ENCODE measurements at places on chromosomes 13 and 19. TPM values are rescaled to one million over a fixed set of nuclear protein-coding genes. Genes with fewer than 3 reads are reported as not detected.

CABP5 gene
- total RNA-seq, result not detected

- H3K27me3 ChIP-seq, result no peaks in the 10 kb centered on the region
- no peaks in the 10 kb centered on the region for H3K36me3 ChIP-seq
- no peak overlapping the region for H3K4me3 ChIP-seq
- peaks cover 10% of the 10 kb centered on the region for H3K4me1 ChIP-seq
These were observed 299.3 kb downstream of the NDFIP2 start for GRCh38 chr13:79780240-79780639.

CD22 gene
- 2.5 TPM for total RNA-seq

- no peaks in the 10 kb centered on the region for H3K27me3 ChIP-seq
- no peak overlapping the region for H3K4me3 ChIP-seq
- H3K36me3 ChIP-seq, result no peaks in the 10 kb centered on the region
- no peaks in the 10 kb centered on the region for H3K4me1 ChIP-seq
These were observed 8.0 kb upstream of the POU2F2 start for GRCh38 chr19:42140125-42140754.

GRCh38 chr13:94239135-94239534, 240.3 kb downstream of the DCT start:
- H3K4me1 ChIP-seq, result no peaks in the 10 kb centered on the region
- no peak overlapping the region for H3K4me3 ChIP-seq
- no peaks in the 10 kb centered on the region for H3K36me3 ChIP-seq

C1QTNF9 gene
- not detected for total RNA-seq

MBD3L2 gene
- total RNA-seq, result not detected

GRCh38 chr13:37029617-37030016, 29.0 kb downstream of the EXOSC8 start:
- H3K27me3 ChIP-seq, result no peaks in the 10 kb centered on the region
- peaks cover 52% of the 10 kb centered on the region for H3K36me3 ChIP-seq
- no peak overlapping the region for H3K4me3 ChIP-seq
- no peak overlapping the region for H3K27ac ChIP-seq
- DNase-seq, result no peak
- no peaks in the 10 kb centered on the region for H3K4me1 ChIP-seq

DNA sequence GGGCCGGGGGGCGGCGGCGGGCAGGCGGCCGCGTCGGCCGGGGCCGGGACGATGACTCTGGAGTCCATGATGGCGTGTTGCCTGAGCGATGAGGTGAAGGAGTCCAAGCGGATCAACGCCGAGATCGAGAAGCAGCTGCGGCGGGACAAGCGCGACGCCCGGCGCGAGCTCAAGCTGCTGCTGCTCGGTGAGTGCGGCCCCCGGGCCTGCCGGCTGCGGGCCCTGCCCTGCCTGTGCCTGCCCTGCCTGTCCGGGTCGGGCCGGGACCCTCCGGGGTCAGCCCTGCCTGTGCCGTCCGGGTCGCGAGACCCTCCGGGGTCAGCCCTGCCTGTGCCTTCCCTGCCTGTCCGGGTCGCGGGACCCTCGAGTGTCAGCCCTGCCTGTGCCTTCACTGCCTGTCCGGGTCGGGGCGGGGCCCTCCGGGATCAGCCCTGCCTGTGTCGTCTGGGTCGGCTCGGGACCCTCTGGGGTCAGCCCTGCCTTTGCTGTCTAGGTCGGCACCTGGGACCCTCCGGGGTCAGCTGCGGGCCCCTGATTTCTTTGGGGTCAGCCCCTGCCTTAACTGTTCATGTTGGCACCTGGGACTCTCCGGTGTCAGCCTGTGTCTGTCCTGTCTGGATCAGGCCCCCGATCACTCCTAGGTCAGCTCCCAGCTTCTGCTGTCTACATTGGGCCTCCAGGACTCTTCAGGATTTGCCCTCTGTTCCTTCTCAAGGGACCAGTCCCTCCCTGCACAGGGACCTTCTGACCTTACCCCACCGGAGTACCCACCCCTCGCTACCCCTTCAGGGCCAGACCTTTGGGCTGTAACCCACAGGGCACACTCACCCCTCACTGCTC, 659 bp downstream of the GNA11 start:
- peak overlapping the region; percentile 58 for H3K4me3 ChIP-seq
- DNase-seq, result peak; percentile 28
- H3K36me3 ChIP-seq, result no peaks in the 10 kb centered on the region
- H3K4me1 ChIP-seq, result peaks cover 45% of the 10 kb centered on the region
- H3K27me3 ChIP-seq, result no peaks in the 10 kb centered on the region

COL5A3 gene
- 6.0 TPM for total RNA-seq

GRCh38 chr13:65964672-65965071, 1265.5 kb downstream of the PCDH9 start:
- no peak overlapping the region for H3K27ac ChIP-seq
- H3K27me3 ChIP-seq, result no peaks in the 10 kb centered on the region
- H3K36me3 ChIP-seq, result no peaks in the 10 kb centered on the region
- H3K4me1 ChIP-seq, result no peaks in the 10 kb centered on the region

PPP1R15A gene
- 19.0 TPM for total RNA-seq

NKPD1 gene
- total RNA-seq, result 1.3 TPM

PSG6 gene
- total RNA-seq, result not detected

ZNF99 gene
- total RNA-seq, result not detected

DNA sequence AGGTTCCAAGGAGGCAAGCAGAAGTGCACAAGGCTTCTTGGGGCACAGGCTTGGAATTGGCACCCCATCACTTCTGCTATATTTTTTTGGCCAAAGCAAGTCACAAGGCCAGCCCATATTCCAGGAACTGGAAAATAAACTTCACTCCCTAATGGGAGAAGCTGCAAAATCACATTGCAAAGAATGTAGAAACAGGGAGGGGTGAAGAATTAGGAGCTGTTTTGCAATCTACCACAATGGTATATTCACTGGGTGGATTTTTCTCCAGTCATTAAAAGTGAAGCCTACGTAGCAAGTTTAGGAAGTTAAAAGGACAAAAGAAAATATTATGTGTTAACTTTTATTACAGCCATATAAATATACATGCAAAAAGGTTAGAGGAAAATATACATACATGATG, 464.8 kb downstream of the COG6 start:
- H3K4me1 ChIP-seq, result no peaks in the 10 kb centered on the region
- H3K4me3 ChIP-seq, result no peak overlapping the region
- no peaks in the 10 kb centered on the region for H3K27me3 ChIP-seq
- no peak overlapping the region for H3K27ac ChIP-seq
- DNase-seq, result no peak

DNA sequence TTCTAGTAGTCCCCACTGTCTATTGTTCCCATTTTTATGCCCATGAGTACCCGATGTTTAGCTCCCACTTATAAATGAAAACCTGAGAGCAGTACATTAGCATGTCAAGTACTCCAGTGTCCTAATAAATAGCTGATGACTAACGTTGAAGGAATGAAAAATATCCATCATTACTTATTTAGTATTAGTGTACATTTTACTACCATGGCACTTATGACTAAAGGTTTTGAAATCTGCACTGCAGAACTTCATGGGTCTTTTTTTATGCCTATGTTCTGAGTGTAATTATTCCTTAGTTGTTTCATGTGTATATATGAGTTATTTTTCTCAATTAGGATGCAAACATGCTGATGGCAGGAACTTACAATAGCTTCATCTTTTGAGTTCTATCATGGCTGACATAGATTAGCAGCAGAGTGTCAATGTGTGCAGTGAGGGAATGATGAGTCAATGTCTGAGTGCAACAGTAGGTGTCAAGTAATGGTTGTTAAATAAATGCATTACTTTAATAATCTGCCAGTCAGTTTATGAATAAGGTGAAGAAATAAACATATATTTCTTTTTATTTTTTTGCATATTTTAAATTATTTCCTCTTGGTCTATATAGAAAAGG, 188.4 kb downstream of the ITGBL1 start:
- no peak overlapping the region for H3K4me3 ChIP-seq
- no peaks in the 10 kb centered on the region for H3K27me3 ChIP-seq
- no peak for DNase-seq
- no peaks in the 10 kb centered on the region for H3K4me1 ChIP-seq
- no peak overlapping the region for H3K27ac ChIP-seq
- H3K36me3 ChIP-seq, result no peaks in the 10 kb centered on the region

- peak within 1 kb of the TSS; percentile 58 for H3K27ac ChIP-seq
- H3K27me3 ChIP-seq, result no peaks in the 10 kb centered on the region
- H3K36me3 ChIP-seq, result no peaks in the 10 kb centered on the region
- H3K4me3 ChIP-seq, result no peak within 1 kb of the TSS
- peak; percentile 39 for DNase-seq
These were observed at the start of gene THSD1 for GRCh38 chr13:52405767-52406494. Gene THSD1, minus strand, starts transcription at chr13:52406172. Its CDS starts 3,572 bp downstream, at chr13:52402600.

- H3K27me3 ChIP-seq, result no peaks in the 10 kb centered on the region
- no peak overlapping the region for H3K27ac ChIP-seq
- no peak for DNase-seq
- H3K36me3 ChIP-seq, result no peaks in the 10 kb centered on the region
- no peaks in the 10 kb centered on the region for H3K4me1 ChIP-seq
These were observed 62.1 kb downstream of the GGACT start for GRCh38 chr13:100526318-100527000.

ZNF536 gene
- 10.8 TPM for total RNA-seq

FAM83E gene
- total RNA-seq, result not detected

DNA sequence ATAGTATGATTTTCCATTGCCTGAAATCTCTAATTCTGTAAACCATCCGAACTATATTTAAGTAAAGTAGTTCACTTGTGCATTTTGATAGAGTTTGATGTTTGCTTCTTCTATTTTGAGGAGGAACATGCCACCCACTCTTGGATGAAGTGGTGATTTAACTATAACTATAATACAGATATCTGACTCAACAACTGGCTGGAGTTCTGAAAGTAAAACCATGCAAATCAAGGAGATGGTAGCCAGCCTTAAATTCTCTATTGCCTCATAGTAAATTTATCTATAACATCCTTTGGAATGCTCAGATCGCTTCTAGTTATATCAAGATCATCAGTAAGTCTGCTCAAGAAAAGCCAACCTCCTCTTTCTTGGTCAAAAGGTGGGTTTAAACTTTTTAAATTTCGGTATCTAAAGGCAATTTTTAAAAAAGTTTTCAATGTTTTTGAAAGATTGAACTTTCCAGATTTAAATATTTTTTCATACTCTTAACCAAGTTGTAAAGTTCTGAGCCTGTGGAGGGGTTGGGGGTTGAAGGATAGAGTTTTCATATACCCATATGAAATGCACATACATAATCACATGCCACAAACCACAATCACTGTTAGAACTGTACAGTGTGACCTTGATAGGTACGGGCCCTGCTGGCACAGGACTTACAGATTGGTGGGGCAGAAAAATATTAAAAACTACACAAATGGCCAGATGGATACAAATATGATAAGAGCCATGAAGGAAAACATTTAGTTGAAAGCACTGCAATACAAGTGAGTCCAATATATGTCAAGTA, 90.5 kb upstream of the RFC3 start:
- H3K4me3 ChIP-seq, result no peak overlapping the region
- H3K27me3 ChIP-seq, result no peaks in the 10 kb centered on the region
- H3K27ac ChIP-seq, result no peak overlapping the region
- H3K4me1 ChIP-seq, result peaks cover 23% of the 10 kb centered on the region

ZNF653 gene
- total RNA-seq, result 13.6 TPM

STAP2 gene
- 17.4 TPM for total RNA-seq

AP1M2 gene
- 69.7 TPM for total RNA-seq

DNA sequence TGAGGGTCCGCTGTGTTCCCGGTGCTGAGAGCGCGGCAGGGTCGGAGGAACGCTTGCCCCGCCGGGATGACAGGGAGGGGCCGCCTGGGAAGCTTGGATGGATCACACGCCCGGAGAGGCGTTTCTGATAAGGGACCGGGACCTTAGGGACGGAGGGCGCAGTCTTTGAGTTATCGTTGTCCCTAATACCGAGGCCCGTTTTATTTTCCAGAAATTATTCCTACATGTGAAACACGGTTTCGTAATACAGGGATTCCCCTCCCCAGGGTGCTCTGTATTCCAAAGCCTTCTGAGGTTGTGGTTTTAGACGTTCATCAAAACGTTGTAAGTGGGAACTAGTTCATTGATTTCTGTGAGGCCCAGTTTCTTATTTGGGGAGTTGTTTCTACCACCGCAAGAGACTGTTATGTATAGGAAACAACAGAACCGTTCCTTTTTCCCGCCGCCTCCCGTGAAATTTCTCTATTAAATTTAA, 752 bp downstream of the PDCD5 start:
- no peaks in the 10 kb centered on the region for H3K27me3 ChIP-seq
- no peak overlapping the region for H3K27ac ChIP-seq
- H3K4me3 ChIP-seq, result peak overlapping the region; percentile 83
- DNase-seq, result peak; percentile 5

- peaks cover 18% of the 10 kb centered on the region for H3K4me1 ChIP-seq
- H3K27ac ChIP-seq, result no peak overlapping the region
- H3K36me3 ChIP-seq, result no peaks in the 10 kb centered on the region
These were observed 1.5 kb downstream of the DZIP1 start for GRCh38 chr13:95642999-95643398.

GRCh38 chr19:18320865-18321733, 1.8 kb downstream of the LSM4 start:
- H3K4me3 ChIP-seq, result no peak overlapping the region
- no peaks in the 10 kb centered on the region for H3K27me3 ChIP-seq
- DNase-seq, result peak; percentile 17
- peaks cover 21% of the 10 kb centered on the region for H3K4me1 ChIP-seq
- H3K36me3 ChIP-seq, result no peaks in the 10 kb centered on the region

DNA sequence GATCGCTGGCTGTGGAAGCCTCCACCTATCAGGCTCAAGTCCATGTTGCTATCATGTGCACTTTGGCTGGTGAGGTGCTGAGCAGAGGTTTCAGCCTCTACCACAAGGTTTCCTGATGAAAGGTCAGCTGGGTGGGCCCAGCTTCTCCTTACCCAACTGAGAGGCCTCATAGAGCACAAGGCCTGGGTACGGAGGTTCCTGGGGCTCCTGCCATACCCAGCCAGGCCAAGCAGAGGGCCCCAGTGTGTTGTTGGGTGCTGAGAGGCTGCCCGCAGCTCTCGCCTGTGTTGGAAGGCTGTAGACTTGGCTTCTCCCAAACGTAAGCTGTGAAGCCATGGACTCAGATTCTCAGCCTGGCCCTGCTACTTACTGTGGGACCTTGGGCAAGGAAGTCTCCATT, 28.2 kb downstream of the ACTN4 start:
- H3K27ac ChIP-seq, result peak overlapping the region; percentile 64
- H3K4me3 ChIP-seq, result no peak overlapping the region
- no peaks in the 10 kb centered on the region for H3K27me3 ChIP-seq
- no peak for DNase-seq
- H3K4me1 ChIP-seq, result peaks cover 36% of the 10 kb centered on the region

LILRA1 gene
- not detected for total RNA-seq

ELSPBP1 gene
- not detected for total RNA-seq

GARIN5A gene
- total RNA-seq, result 5.8 TPM
